ENCODE measurements at places on chromosomes 5 and 9.

DNA sequence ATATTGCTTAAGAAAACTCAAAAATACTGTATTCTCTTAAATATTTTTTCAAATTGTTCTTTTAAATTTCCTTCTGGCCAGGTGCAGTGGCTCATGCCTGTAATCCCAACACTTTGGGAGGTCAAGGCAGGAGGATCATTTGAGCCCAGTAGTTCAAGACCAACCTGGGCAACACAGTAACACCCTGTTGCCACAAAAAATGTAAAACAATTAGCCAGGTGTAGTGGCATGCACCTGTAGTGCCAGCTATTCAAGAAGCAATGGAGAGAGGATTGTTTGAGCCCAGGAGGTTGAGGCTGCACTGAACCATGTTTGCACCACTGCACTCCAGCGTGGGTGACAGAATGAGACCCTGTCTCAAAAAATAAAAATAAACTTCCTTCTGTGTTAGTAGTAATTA, 94.3 kb downstream of the STRBP start:
- no peak for DNase-seq

GRCh38 chr9:101458963-101459631, 23.5 kb upstream of the ALDOB start:
- DNase-seq: peak; percentile 31

- no peak for DNase-seq
These were observed 247.4 kb downstream of the NR3C1 start for GRCh38 chr5:143156086-143156485.

DNA sequence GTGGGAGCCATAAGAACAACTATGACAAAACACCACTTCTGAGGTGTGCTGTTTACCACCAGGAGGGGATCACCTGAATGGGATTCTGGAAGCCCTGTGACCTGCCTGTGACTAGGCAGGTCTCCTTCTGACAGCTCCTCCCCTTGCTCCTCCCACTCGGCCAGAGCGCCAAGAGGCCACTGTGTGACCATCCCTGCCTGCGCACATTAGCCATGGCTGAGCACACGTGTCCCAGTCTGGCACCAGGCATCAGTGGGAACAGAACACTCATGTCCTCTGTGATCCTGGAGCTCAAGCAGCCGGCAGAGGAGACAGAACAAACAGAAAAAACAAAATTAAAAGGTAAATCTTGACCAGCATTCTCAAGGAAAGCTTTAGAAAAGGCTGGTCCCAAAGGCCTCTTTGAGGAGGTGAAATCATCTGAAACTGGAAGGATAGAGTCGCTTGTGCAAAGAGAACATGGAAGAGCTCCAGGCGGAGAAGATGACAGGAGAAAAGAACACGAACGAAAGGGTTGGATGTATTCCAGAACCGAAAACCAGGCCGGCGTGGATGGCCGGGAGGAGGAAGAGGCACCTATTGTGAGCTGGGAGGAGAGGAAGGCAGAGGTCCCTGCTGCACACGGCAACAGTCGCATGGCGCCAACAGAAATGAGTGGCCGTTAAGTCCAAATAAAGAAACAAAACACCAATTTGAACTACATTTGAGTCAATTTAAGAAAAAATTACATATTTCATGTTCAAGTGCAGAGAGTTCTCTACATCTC, 5.1 kb downstream of the MED10 start:
- no peak for DNase-seq

DNA sequence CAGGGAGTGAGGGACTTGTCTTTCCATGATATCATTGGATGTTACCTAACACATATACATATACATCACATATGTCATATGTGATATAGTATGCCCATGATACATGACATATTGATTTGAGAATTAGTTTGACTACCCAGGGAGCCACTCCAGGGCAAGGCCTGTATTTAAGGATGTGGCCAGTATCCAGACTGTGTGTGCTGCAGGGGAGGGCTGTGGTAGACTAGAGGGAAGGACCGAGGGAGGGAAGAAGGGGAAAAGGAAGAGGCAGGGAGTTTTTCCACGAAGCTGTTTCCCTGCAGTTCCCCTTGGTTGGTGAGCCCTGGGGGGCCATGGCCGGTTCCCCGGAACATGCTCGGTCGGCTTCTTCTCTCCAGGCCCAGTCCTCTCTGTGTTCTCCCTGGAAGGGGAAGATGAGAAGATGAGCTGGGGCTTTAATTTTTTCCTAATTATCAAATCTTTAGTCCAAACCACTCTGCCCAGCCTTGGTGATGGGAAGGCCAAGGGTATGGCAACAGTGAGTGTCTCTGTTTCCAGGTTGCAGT, 48.7 kb downstream of the NSUN2 start:
- no peak for DNase-seq

DNA sequence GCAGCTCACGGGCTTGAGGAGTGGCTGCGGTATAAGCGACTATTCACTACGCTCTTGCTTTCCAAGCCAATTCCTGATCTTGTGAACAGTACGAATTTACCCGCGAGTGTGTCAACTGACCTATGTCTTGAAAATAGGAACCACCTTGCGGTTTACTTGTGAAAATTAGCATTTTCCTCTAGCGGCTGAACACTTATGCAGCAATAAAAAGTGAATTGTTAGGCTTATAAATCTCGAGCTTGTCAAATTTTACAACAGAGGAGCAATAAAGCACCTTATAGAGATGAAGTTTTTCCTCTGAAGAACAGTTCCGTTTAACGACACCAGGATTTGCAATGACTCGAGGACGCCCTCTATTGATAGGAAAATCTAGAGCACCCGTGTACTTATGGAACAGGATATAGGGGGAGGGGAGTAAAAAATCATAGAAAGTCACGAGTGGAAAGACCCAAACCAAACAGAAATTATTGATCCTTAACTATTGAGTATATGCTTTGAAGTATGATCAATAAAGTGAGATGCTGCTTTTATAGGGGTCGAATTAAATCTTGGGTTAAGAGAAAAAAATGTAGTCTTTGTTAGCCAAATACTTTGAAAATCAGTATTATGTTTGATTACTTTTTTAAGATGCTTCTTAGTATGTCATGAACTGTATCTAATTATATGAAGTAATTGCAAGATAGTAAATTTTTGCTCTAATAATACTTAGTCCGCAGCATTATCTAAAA, 1.9 kb upstream of the RGMB start:
- DNase-seq: peak; percentile 34

- no peak for DNase-seq
These were observed 139.1 kb downstream of the SCAMP1 start for GRCh38 chr5:78499485-78499884.

GRCh38 chr9:137150617-137151457, 11.9 kb downstream of the GRIN1 start:
- DNase-seq: peak; percentile 81

GRCh38 chr5:109910874-109911273, 221.1 kb downstream of the MAN2A1 start:
- no peak for DNase-seq

DNA sequence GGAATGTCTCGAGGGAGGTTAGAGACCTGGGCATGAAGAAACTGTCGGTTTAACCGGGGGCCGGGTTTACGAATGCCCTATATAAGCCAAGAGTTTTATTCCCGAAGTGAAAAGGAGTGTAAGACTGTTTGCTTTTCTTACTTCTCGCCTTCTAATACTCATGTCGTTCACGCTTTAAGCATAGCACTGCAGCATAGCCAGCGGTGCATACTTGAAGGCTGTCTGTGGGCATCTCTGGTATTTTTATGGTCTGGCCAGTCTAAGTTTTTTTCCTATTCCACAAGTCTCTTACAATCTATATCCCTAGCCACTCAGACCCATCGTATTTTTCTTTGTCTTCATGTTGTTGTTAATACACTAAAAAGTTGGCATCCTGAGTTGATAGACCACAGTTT, 1.2 kb downstream of the UHRF2 start:
- DNase-seq: no peak

DNA sequence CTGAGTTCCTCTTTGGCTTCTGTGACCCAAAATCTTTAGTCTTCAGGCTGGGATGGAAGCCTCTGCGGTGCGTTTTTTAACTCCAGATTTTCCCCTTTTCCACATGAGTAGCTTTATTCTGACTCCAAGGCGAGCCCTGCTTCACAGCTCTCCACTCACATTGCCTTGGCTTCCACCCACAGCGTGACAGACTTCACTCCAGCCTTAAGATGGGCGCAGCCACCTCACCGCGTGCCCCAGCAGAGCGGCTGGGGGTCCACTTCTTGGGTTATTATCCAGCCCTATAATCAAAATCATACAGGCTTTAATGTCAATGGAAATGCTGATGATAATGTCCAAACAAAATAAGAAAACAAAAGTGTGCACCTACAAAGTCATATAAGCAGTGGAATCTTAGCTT, 1.2 kb downstream of the EXOC3 start:
- no peak for DNase-seq

GRCh38 chr5:73387601-73388305, 60.8 kb downstream of the FOXD1 start:
- DNase-seq: peak; percentile 44

- DNase-seq: no peak
These were observed 450.4 kb upstream of the CTNND2 start for GRCh38 chr5:12354686-12355085.

GRCh38 chr9:14661421-14662059, 31.7 kb downstream of the ZDHHC21 start:
- DNase-seq: no peak

GRCh38 chr5:10719965-10720364, 41.1 kb downstream of the DAP start:
- no peak for DNase-seq

GRCh38 chr9:37942621-37943344, 38.9 kb upstream of the SLC25A51 start:
- DNase-seq: no peak

DNA sequence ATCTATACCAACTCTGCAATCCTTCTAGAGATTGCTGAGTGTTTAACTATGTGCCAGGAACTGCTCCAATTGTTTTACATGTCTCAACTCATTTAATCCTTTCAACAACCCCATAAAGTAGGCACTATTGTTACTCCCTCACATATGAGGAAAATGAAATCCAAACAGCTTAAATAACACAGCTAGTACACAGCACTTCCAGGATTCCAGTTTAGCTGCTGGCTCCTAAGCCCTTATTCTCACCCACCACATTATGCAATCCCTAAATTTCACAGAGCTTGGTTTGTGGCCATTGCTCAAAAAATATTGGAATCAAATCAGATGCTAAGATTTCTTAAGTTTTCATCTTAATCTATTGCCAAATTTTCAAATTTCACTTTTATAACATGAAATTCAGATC, 84.9 kb downstream of the PRELID2 start:
- no peak for DNase-seq

GRCh38 chr5:6252581-6252980, 125.8 kb downstream of the MED10 start:
- no peak for DNase-seq

GRCh38 chr5:89988129-89988810, 421.3 kb downstream of the CETN3 start:
- DNase-seq: no peak

- no peak for DNase-seq
These were observed 235.5 kb downstream of the ARHGEF28 start for GRCh38 chr5:73861313-73861988.

DNA sequence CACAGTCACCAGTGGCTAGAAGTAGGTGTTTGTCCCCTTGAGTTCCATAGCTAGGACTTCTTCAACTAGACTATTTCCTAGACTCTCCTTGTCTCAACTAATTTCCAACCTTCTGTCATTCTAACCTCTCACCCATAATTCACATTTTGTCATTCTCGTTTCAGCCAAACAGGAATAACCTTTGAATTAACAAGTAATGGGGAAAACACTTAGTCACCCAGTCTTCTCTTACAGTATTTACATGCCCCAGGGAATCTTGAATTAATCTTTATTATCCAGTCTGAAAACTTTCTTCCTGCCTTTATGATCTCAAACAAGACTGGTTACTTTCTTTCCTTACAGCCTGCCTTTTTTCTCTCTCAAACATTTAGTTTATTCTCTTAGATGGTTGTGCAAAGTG, 63.3 kb upstream of the RUSC2 start:
- no peak for DNase-seq

DNA sequence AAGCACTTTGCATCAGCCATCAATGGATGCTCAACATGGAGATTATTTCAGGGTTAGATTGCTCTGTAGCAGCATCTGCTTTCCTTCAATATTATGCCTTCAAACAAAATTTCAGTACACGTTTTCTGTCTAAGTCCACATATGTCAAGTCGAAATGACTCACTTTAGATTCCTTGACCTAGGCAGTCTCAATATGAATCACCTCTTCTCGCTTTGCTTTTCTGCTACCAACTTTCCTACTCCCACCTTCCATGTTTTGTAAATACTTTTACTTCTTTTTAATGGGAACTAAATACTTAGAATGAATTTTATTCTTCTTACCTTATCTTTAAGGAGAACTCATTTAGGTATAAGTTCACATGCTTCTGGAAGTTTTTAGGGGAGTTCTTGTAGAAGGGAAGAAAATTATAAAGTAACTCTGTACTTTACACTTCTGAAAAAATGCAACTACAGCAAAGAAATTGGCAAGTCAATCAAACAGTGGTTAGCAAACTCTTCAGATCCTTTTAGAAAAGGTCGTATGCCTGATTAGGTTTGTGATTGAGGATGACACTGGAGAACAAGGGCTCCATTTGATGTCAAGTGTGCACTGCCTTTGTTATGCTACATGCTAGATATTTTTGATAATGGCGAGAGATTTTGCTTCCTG, 478.5 kb upstream of the SMARCA2 start:
- DNase-seq: peak; percentile 28

DNA sequence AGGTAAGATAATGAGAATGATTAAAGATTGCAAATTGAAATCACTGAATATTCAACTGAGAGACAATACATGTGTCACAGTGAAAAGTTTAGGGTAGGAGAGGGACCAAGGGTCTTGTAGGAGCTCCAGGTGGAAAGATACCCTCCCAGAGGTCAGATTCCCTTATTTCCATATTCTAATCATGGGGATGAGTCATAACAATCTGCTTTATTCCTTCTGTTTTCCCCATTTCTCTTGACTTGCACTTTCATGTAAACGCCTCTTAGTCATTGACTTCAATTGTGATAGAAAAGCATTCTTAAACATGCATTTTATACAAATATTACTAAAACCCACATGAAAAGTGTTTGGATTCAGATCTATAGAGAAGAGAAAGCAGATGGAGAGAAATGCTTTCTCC, 81.3 kb upstream of the CTSL start:
- no peak for DNase-seq

DNA sequence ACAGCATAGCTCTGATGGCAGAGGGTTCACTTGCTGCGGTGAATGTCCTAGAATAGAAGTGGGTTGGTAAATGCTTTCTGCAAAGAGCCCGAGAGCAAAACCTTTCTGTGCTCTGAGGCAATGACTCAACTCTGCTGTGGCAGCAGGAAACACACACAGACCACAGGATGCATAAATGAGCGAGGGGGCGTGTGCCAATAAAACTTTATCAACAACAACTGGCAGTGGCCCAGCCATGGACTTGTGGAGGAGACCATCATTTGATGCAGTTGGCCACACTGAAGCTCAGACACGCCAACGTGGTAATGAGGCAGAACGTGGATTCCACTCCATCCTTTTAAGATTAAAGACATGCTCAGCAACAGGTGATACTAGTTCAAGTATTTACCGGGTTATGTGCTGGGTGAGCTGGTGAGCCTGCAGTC, 6.8 kb downstream of the MRPL36 start:
- DNase-seq: peak; percentile 82

DNA sequence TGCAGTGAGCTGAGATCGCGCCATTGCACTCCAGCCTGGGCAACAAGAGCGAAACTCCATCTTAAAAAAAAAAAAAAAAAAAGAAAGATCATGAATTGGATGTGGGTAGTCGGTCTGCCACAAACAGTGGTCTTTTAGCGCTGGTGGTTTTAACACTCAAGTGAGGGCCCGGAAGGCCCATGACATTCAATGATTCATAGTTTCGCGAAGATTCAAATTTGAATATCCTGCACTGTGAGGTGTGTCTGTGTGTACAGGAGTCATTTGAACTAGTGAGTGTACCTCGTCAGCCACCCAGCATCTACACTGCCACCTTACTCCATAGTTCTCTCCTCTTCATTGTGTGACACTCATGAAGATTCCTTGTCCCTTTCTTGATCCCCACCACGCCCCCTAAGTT, 41.3 kb downstream of the CFAP77 start:
- DNase-seq: no peak

All from GM06990 (cell line).